Forelimb muscle (tissue), 1 donor: ENCODE measurements at places on chromosomes 5 and 9. TPM values are rescaled to one million over a fixed set of nuclear protein-coding genes. Genes with fewer than 3 reads are reported as not detected.

DNA sequence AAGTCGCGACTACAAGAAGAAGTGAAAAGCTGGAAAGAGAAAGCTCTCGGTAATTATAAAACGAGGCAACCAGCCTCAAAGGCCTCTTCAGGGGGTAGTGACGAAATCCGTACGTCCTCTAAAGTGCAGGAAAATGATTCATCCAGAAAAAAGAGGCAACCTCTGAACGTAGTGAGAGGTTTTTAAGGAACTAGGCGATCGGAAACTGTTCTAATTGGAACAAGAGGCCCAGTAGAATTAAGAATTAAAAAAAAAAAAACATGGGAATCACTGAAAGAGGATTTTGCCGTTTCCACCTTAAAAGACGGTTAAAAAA is 1.0 kb downstream of the CSNK1A1 start:
- no peak for DNase-seq

DNA sequence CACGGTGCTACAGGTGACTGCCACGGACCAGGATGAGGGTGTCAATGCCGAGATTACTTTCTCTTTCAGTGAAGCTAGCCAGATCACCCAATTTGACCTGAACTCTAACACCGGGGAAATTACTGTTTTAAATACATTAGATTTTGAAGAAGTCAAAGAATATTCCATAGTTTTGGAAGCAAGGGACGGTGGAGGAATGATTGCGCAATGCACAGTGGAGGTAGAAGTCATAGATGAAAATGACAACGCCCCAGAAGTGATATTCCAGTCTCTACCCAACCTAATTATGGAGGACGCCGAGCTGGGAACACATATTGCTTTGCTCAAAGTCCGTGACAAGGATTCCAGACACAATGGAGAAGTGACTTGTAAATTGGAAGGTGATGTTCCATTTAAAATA is 1.2 kb downstream of the PCDHGB4 start:
- DNase-seq = no peak

- no peak for DNase-seq
These were observed 93.7 kb downstream of the C9orf152 start for GRCh38 chr9:110114086-110114858.

DNA sequence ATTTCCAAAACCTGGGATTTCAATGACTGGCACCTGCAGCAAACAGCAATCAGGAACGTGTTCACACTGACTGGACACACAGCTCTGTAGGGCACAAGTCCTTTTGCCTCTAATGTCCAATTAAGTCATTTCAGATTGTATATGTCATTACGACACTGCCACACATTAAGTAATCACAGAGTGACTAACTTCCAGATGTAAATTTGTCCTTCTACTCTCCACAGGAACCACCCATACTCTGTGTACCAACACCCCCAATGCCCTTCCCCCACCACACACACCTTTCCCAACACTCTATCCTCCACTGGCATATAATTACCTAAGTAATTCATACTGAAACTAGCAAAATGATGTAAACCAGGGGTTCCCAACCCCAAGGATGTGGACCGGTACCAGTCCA is 30.5 kb downstream of the LARS1 start:
- no peak for DNase-seq

DNA sequence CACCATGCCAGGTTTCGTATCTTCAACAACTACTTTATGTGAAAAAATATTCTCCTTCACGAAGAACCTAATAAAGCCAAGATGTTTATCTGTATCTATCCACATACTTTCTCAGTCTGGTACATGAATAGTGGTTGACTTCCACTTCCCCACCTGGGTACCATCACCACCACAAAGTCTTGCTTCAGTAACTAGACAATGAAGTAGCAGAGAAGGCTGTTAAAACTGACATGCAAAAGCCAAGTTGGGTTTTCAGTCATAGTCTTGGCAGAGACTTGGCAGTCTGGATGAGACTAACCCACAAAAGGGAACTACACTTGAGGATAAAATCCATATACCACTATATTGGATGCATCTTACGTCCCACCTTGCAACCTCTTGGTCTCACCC is 5.0 kb downstream of the P4HA2 start:
- no peak for DNase-seq

DNA sequence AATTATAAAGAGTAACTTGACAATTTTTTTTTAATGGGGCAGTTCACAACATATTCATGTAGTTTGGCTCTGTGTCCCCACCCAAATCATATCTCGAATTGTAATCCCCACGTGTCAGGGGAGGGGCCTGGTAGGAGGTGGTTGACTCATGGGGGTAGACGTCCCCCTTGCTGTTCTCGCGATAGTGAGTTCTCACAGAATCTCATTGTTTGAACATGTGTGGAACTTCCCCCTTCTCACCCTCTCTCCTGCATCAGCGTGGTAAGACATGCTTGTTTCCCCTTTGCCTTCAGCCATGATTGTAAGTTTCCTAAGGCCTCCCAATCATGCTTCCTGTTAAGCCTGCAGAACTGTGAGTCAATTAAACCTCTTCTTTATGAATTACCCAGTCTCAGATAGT is 40.7 kb downstream of the FBXW11 start:
- no peak for DNase-seq

DNA sequence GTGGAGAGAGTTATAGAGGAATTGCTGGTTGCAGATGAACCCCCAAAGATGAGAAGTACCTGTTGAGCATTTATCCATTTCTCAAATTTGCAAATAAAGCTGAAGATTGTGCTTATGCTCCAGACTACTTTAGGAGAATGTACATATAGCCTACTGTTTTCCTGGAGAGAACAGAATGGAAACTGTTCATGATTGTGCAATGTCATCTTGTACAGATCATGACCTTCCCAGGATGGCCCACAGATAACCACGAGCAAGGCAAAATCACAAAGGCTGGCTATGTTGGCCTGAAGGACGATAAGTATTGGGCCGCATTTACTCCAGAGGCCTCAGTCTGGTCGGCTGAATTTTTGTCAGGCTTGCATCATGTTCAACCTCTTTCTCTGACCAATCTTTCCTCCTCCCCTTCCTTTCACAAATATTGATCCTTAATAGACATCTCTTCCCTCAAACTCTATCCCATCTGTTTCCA is 28.5 kb upstream of the RICTOR start:
- DNase-seq = no peak

SMIM33 gene
- not detected for polyA plus RNA-seq

FLT4 gene
- 7.3 TPM for polyA plus RNA-seq

PCDHB3 gene
- polyA plus RNA-seq = 1.6 TPM

DND1 gene
- not detected for polyA plus RNA-seq

MELK gene
- 7.2 TPM for polyA plus RNA-seq

SLC35D2 gene
- polyA plus RNA-seq = 26.1 TPM
